ENCODE measurements at places on chromosomes 1 and 21.

DNA sequence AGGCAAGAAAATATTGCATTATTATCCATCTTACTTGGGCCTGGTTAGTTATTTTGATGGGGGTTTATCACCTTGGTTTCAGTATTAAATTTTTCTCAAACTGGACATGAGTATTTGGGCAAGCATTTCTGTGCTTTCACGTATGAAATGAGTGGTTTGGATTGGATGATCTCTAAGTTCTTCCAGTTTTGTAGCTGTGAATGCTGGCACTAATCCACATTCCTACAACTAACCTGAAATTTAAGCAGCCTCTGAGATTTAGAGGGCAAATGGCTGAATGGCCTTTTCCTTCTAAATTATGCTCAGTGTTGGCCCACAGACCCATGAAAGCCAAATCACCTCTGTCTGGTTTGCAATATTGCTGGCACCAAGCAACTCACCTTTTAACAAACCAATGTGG, 475.0 kb upstream of the B3GALT2 start:
- no peaks in the 10 kb centered on the region for H3K36me3 ChIP-seq
- no peak for DNase-seq
- no peak overlapping the region for H3K4me3 ChIP-seq
- no peaks in the 10 kb centered on the region for H3K27me3 ChIP-seq
- H3K27ac ChIP-seq: no peak overlapping the region

- no peaks in the 10 kb centered on the region for H3K36me3 ChIP-seq
- H3K27me3 ChIP-seq: peaks cover 18% of the 10 kb centered on the region
- peaks cover 10% of the 10 kb centered on the region for H3K4me1 ChIP-seq
- no peak overlapping the region for H3K27ac ChIP-seq
Measured at GRCh38 chr1:25926731-25927496, 20.7 kb upstream of the STMN1 start.

- no peaks in the 10 kb centered on the region for H3K4me1 ChIP-seq
- no peak overlapping the region for H3K4me3 ChIP-seq
- H3K36me3 ChIP-seq: no peaks in the 10 kb centered on the region
- H3K27me3 ChIP-seq: peaks cover 13% of the 10 kb centered on the region
Measured at GRCh38 chr21:31952828-31953227, 80.0 kb downstream of the HUNK start.

- no peaks in the 10 kb centered on the region for H3K4me1 ChIP-seq
- no peak for DNase-seq
- H3K4me3 ChIP-seq: no peak overlapping the region
- H3K36me3 ChIP-seq: peaks cover 5% of the 10 kb centered on the region
- H3K27me3 ChIP-seq: no peaks in the 10 kb centered on the region
- H3K27ac ChIP-seq: no peak overlapping the region
Measured at GRCh38 chr1:161910604-161911003, 113.1 kb downstream of the OLFML2B start.

GRCh38 chr1:164325786-164326185, 233.2 kb upstream of the PBX1 start:
- no peak overlapping the region for H3K4me3 ChIP-seq
- H3K4me1 ChIP-seq: no peaks in the 10 kb centered on the region
- no peak overlapping the region for H3K27ac ChIP-seq
- H3K27me3 ChIP-seq: no peaks in the 10 kb centered on the region
- no peak for DNase-seq

GRCh38 chr1:29967261-29967660, 730.9 kb downstream of the PTPRU start:
- H3K4me1 ChIP-seq: no peaks in the 10 kb centered on the region
- H3K27ac ChIP-seq: no peak overlapping the region
- no peaks in the 10 kb centered on the region for H3K36me3 ChIP-seq
- H3K27me3 ChIP-seq: peaks cover 11% of the 10 kb centered on the region

GRCh38 chr1:23039308-23039826, 20.1 kb downstream of the KDM1A start:
- peaks cover 2% of the 10 kb centered on the region for H3K4me1 ChIP-seq
- no peak for DNase-seq
- H3K36me3 ChIP-seq: peaks cover 6% of the 10 kb centered on the region
- H3K27ac ChIP-seq: no peak overlapping the region
- no peak overlapping the region for H3K4me3 ChIP-seq
- H3K27me3 ChIP-seq: no peaks in the 10 kb centered on the region

GRCh38 chr1:228073061-228073856, 9.2 kb upstream of the ARF1 start:
- DNase-seq: no peak
- peaks cover 33% of the 10 kb centered on the region for H3K4me1 ChIP-seq
- no peak overlapping the region for H3K27ac ChIP-seq
- H3K36me3 ChIP-seq: no peaks in the 10 kb centered on the region
- H3K27me3 ChIP-seq: peaks cover 16% of the 10 kb centered on the region

- H3K27ac ChIP-seq: no peak overlapping the region
- no peaks in the 10 kb centered on the region for H3K36me3 ChIP-seq
- H3K4me3 ChIP-seq: no peak overlapping the region
- no peaks in the 10 kb centered on the region for H3K27me3 ChIP-seq
- H3K4me1 ChIP-seq: no peaks in the 10 kb centered on the region
- DNase-seq: no peak
Measured at GRCh38 chr1:185440877-185441276, 123.8 kb upstream of the IVNS1ABP start.

GRCh38 chr1:67441739-67442281, 11.6 kb upstream of the SERBP1 start:
- H3K36me3 ChIP-seq: no peaks in the 10 kb centered on the region
- no peak overlapping the region for H3K27ac ChIP-seq
- no peaks in the 10 kb centered on the region for H3K27me3 ChIP-seq
- no peak for DNase-seq
- H3K4me1 ChIP-seq: peaks cover 8% of the 10 kb centered on the region
- H3K4me3 ChIP-seq: no peak overlapping the region

DNA sequence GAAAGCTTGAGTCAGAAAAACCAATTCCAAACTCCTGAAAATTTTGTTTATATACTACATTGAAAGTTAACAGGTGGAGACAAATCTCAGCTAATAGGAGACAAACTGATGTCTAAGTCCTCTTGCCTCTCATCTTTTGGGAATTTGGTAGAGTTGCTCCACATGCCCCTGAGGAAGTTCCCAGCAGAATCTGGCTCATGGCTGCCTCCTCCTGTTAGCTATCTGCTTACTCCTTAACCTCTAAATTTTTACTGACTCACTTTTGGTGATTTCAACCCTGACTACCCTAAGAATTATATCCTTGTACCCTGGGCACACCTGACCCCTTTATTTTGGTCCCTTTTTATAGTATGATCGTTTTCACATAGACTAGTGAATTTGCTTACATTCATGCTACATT, 633.7 kb upstream of the USP24 start:
- H3K4me3 ChIP-seq: no peak overlapping the region
- no peak for DNase-seq
- H3K27me3 ChIP-seq: peaks cover 4% of the 10 kb centered on the region
- H3K27ac ChIP-seq: no peak overlapping the region

DNA sequence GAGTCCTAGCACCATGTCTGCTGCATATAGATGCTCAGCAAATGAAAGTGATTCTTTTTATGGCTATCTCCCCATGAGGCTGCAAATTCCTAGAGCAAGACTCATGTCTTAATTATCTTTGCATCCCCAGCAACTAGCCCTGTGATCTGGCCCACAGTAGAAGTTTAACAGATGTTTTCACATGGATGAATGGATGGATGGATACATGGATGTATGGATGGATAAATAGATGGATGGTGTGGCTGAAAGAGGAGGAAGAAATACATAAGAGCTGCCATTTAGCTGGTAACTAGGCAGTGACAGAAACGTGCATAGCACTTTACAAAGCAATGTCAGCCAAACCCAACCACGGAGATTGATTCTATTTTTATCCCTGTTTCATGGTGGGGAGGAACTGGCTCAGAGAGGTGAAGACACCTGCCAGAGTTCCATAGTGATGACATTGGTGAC, 32.7 kb upstream of the ZBTB40 start:
- H3K27ac ChIP-seq: no peak overlapping the region
- peaks cover 26% of the 10 kb centered on the region for H3K27me3 ChIP-seq
- peaks cover 12% of the 10 kb centered on the region for H3K4me1 ChIP-seq

DNA sequence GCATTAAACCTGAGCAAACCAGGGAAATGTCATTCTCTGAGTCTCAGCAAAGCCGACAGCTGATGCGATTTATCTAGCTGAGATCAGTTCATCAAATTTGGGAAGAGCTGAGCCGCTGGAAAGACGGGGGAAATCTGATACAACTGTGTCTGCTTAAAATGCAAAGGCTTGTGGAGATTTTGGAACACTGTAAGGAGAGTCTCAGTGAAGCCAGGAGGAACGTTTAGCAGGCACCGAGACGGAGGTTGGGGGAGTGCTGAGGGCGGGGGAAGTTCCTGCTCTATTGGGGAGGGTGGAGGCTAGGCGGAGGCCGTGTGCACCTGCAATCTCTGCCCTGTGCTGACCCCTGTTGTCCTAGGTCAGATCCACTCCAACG, 143.2 kb upstream of the CSF3R start:
- peaks cover 12% of the 10 kb centered on the region for H3K27me3 ChIP-seq
- peaks cover 5% of the 10 kb centered on the region for H3K4me1 ChIP-seq
- DNase-seq: no peak

DNA sequence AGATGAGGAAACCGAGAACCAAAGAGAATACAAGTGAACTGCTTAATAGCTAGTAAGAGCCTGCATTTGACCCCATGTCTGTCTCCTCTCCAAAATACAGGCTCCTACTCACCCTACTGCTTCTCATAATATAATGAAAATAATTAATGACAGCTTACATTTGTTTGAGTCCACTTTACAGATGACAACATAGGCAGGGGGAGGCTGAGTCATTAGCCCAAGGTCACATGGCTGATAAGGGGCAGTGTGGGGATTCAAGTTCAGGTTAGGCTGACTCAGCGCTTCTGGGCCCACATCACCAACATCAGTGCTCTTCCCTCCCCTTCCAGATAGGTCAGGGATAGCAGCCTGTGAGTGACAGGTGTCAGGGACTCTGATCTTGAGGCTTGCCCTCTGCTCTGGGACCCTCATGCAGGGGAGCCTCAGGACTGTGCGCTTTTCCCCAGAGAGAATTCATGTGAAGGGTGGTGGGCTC, 16.2 kb downstream of the AZIN2 start:
- H3K27ac ChIP-seq: no peak overlapping the region
- H3K4me3 ChIP-seq: no peak overlapping the region
- H3K4me1 ChIP-seq: peaks cover 4% of the 10 kb centered on the region

- H3K4me1 ChIP-seq: no peaks in the 10 kb centered on the region
- H3K27ac ChIP-seq: no peak overlapping the region
- peaks cover 4% of the 10 kb centered on the region for H3K27me3 ChIP-seq
- H3K4me3 ChIP-seq: no peak overlapping the region
- H3K36me3 ChIP-seq: no peaks in the 10 kb centered on the region
- DNase-seq: no peak
Measured at GRCh38 chr1:219049501-219049900, 124.2 kb upstream of the LYPLAL1 start.

- no peak overlapping the region for H3K4me3 ChIP-seq
- H3K4me1 ChIP-seq: peaks cover 8% of the 10 kb centered on the region
- H3K27me3 ChIP-seq: peaks cover 24% of the 10 kb centered on the region
- no peak overlapping the region for H3K27ac ChIP-seq
Measured at GRCh38 chr1:110967256-110967655, 3.5 kb upstream of the LRIF1 start.

- no peaks in the 10 kb centered on the region for H3K4me1 ChIP-seq
- H3K27me3 ChIP-seq: no peaks in the 10 kb centered on the region
- DNase-seq: no peak
- H3K4me3 ChIP-seq: no peak overlapping the region
- H3K36me3 ChIP-seq: no peaks in the 10 kb centered on the region
Measured at GRCh38 chr1:88401313-88401712, 282.8 kb upstream of the PKN2 start.

- no peaks in the 10 kb centered on the region for H3K4me1 ChIP-seq
- H3K27ac ChIP-seq: no peak overlapping the region
- no peak for DNase-seq
- H3K4me3 ChIP-seq: no peak overlapping the region
Measured at GRCh38 chr1:90400131-90400530, 317.0 kb downstream of the BARHL2 start.

- H3K27ac ChIP-seq: no peak overlapping the region
- H3K4me3 ChIP-seq: no peak overlapping the region
- no peaks in the 10 kb centered on the region for H3K36me3 ChIP-seq
Measured at GRCh38 chr1:89460325-89460724, 64.3 kb upstream of the LRRC8B start.

DNA sequence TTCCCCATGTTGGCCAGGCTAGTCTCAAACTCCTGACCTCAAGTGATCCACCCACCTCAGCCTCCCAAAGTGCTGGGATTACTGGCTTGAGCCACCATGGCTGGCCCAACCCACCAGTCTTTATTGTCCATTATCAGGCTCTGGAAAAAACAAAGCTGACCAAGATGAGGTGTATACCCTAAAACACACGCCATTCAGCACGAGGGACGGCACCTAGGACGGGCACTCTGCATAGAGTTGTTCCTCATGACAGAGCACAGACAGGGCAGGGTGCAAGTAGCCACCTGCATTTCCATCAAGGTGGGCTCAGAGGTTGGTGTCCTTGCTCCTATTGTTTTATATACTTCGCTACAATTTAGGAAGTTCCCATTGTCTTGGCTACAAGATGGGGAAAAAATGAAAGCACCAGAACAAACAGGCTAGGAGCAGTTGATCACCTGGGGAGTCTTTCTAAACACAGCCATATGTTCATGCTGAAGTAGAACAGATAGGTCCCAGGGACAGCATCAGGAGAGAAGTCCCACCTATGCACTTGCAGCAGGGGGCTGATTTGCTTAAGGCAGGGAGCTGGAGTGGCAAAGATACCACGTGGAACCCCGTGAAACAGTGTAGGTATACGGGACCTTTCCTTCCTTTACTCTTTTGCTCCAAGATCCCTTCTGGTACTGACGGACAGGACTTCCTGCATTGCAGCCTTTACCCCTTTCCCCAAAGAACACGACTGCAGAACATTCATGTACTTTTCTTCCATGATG, 4.5 kb downstream of the KRTCAP2 start:
- H3K27me3 ChIP-seq: no peaks in the 10 kb centered on the region
- peaks cover 26% of the 10 kb centered on the region for H3K4me1 ChIP-seq
- H3K4me3 ChIP-seq: no peak overlapping the region
- H3K27ac ChIP-seq: no peak overlapping the region

DNA sequence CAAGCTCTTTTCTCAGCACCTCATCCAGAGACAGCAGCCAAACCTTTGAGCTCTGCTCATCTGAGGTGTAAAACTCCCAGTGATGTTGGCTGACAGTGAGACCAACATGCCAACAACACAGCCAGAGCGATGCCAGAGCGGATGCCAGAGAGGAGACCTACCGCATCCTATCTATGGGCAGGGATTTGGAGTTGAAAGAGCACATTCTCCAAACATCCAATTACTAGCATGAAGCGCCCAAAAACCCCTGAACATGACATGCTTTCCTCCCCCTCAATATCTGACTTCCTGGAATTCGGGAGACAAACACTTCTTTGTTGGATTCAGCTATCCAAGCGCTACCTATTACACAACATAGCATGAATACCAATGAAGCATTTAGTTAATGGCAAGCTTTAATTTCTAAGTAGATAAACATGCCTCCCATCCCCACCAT, 23.1 kb upstream of the PAXBP1 start:
- DNase-seq: no peak
- peaks cover 3% of the 10 kb centered on the region for H3K36me3 ChIP-seq
- H3K27me3 ChIP-seq: peaks cover 2% of the 10 kb centered on the region
- H3K4me1 ChIP-seq: no peaks in the 10 kb centered on the region
- H3K4me3 ChIP-seq: no peak overlapping the region
